ENCODE measurements at places on chromosomes 2 and 18. TPM values are rescaled to one million over a fixed set of nuclear protein-coding genes. Genes with fewer than 3 reads are reported as not detected.

COL5A2 gene
- 28.7 TPM for total RNA-seq

DNA sequence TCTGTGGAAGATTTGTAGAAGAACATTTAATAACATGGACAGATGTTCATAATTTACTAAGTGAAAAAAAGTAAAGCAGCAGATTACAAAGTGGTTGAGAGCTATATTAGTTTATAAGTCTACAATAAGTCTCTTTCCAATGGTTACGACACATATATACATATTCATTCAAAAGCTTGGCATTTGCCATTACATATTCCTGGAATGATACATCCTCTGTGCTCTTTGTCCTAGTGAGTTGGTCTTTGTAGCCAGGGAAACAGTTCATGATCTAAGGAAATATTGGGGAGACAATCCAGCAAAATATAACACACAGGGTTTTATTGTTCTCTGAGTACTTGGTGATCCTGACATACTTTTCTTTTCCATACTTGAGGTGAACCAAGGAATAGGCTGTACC lies 32.5 kb upstream of the SOS1 start:
- DNase-seq = no peak

DNA sequence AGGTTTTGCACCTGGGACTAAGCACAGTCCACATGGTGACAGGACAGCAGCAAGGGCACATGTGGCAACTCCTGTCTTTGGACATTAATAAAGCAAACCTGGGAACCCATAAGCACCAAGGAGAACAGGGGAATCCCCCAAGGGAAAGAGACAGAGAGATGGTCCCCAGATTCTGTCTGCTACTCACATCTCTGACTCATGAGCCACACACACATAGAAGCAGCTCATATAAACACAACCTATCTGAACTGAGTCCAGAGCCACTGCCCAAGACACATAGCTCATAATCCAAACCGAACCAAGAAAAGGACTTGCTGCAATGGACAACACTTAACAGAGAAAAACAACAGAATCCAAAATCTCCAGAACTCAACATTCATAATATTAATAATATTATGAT lies 82.5 kb downstream of the OSBPL1A start:
- no peak for DNase-seq

TM4SF20 gene
- not detected for total RNA-seq

GPR45 gene
- total RNA-seq = not detected

- no peak for DNase-seq
Measured at GRCh38 chr2:133411857-133412256, 156.4 kb downstream of the NCKAP5 start.

DNA sequence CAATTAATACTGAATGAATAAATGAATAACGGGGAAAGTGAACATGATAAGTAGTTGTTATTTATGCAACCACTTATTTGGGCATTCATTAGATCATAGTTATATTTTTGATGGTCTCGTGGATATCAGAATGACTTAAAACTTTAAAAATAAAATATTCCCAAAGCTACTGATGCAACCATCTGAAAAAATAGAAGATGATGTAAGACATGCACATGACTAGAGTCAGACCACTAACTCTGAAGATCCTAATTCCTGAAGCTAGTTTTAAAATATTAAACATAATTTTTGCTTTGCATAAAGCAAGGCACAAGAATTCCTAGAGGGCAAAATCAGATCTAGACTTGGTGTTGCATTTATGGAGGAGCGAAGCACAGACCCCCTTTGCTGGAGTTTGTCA lies 616.1 kb downstream of the IRS1 start:
- no peak for DNase-seq

DNA sequence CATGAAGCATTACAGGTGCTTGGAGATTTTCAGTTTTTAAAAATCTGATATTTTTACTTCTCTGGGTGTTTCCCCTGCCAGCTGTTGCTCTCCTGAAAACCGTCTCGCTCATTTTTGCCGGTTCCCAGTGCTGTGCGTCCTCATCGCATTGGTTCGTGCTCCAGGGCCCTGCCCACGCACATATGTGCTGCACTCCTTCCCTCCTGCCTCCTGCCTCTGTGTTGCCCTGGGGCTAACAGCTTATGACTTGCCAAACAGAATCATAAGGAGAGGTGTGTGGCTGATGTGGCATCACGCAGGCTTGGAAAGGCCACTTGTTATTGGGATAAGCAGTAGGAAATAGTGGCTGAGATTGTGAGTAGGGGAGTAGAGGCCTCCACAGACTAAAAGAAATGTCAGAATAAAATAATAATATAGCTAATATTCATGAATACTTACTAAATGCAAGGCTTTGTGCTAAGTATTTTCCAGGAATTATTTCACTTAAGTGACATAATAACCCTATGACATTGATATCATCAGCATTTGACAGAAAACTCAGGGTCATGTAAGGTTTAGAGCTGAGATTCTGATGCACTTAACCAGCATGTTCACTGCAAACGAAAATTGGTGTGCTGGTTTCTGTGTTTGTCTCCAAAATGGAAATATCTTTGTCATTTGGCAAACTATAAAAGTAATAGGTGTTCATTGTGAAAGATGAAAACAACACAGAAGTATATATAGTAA lies 53.5 kb downstream of the SLC4A1AP start:
- no peak for DNase-seq

- DNase-seq = no peak
Measured at GRCh38 chr2:171798156-171798820, 95.8 kb downstream of the SLC25A12 start.

ANKRD30BL gene
- not detected for total RNA-seq

DNA sequence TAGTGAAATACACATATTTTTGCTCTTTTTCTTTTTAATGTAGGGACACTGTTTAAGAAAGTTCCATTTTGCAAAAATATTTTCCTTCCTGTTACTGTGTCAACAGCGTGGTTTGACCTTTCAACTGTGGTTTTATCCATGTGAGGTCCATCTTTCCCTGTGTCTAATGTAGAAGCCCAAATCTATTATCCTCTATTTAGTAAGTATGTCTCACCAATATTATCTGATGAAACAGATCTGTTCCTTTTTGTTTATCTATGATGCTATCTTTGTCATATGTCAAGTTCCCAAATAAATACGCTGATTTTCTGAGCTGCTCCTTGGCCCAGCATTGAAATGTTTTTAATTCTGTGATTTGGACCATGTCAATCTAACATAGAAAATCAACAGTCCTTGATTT lies 3.5 kb upstream of the ARHGAP15 start:
- DNase-seq = no peak

- no peak for DNase-seq
Measured at GRCh38 chr18:55396979-55397378, 191.0 kb downstream of the TCF4 start.

GRCh38 chr2:44972771-44973535 lies 31.5 kb downstream of the SIX3 start:
- DNase-seq = no peak

DNA sequence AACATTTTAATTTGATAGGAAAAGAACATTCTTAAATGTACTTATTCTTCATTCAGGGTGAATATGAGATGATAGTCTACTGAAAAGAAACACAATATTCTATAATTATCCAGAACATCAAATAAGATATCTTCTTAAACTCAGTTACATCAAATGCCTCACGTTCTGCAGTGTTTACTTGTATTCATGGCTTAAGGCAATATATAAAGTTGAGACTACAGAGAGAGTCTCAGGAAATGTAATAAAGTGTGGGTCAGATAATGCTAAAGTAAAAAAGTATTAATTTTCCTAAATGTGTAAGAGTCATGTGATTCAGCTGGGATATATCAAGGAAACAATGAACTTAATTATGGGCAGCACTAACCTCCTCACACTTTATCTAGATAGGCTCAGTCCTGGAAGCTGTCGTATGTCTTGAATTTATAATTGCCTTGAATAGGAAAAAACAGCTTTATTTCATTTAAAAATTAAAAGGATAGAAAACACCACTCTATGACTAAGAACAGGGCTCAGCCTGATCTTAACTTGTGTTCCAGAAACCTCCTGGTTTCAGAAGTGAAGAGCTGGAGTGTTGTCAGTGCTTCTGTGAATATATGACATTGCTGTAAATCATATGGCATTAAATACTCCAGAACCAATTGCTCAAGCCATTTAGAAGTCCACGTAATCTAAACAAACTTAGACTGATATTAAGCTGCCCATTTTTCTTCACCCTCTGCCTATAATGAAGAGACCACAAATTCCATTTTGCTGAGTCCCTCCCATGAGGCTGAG lies 240.2 kb downstream of the FSIP2 start:
- DNase-seq = no peak

DNA sequence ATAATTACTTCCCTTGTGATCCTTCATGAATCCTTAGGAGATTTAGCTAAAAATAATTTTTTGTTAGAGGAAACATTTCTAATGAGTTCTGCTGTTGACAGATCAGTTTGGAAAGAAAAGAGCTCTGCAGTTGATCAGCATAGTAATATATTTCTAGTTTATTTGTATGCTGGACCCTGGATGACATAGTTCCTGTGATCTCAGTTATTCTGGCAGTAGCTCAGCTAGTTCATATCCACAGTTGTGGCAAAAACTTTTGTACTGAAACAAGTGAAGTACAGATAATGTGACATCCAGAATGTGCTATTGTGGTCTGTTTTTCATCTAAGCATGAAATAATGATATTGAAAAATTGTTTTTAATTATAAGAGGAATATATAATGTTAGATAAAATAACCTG lies 33.7 kb downstream of the ABI2 start:
- DNase-seq = no peak

GPR39 gene
- total RNA-seq = 27.8 TPM

DNA sequence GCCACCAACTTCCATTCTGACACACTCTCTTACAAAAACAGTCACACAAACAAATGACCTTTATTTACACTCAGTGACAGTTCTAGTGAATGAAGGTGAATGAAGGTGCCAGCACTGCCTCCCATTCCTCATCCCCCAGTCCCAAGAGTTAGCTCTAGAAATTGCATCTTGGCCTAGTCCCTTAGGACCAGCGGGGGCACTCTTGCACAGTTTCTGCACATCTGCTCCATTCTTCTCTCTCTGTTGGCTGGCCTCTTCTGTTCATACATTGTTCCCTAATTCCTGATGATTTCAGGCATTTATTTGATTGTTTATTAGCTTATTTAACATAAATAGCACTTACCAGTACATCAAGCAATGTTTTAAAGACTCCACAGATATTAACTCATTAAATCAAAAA lies 30.9 kb downstream of the GAREM1 start:
- DNase-seq = no peak

Measured in upper lobe of left lung (tissue), 6 donors.